ENCODE measurements at places on chromosomes 12 and 14.
A peak's percentile ranks its signal among the peaks of the same experiment; 100 is the strongest.

DNA sequence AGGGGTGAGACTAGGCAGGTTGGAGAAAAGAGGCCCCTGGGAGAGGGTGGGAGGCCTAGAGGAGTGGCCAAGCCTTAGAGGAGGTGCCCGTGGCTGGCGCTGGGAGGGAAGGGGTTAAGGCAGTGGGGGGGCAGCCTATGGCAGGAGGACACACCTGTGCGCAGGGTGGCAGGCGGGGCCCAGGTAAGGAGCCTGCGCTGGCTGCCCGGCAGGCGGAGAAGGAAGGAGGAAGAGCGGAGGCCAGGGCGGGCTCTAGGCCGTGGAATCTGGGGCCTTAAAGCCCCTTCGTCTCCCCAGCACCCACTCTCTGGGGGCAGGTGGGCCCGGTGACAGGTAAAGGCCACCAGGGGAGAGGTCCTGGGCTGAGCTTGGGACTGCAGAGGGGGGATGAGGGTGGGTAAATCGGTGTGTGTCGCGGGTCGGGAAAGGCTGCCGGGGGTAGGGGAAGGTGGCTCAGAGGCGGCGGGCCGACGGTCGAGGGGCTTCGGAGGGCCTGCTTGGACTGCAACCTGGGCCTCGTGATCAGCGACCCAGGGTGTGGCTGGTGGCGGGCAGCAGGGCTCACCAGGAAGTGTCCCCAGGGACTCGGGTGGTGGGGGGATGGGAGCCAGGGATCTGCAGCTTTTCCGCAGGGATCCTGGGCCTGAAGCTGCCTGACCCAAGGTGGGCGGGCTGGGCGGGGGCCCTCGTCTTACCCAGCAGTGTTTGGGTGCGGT is 7.3 kb downstream of the PHB2 start:
- DNase-seq: no peak

GRCh38 chr14:42374332-42374731 is 767.7 kb downstream of the LRFN5 start:
- no peak for DNase-seq

DNA sequence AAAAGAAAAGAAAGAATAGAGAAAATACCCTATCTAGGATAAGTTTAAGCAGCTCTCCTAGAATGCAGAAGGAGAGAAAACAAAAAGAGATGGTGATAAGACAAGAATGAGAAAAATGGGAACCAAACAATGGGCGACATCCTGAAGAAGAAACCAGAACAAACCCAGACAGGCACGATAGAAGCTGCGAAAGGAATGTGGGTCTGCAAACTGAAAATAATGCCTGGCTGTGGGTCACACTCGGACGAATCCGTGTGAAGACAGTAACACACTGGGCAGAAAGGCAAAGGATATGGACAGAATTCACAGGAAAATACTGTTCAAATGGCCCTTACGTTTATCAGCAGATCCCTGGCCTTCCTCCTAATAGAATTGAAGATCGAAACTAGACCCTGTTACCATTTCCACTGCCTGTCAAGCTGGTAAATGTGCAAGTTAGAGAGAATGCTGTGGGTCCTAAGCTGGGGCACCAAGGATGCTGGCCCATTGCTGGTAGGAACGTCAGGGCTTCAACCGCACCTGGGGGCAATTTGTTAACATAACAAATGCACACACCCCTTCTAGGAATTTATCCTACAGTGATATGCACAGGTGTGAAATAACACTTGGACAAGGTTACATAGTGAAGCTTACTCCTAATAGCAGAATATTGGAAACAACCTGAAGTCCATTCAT is 117.5 kb upstream of the RFLNA start:
- DNase-seq: no peak

DNA sequence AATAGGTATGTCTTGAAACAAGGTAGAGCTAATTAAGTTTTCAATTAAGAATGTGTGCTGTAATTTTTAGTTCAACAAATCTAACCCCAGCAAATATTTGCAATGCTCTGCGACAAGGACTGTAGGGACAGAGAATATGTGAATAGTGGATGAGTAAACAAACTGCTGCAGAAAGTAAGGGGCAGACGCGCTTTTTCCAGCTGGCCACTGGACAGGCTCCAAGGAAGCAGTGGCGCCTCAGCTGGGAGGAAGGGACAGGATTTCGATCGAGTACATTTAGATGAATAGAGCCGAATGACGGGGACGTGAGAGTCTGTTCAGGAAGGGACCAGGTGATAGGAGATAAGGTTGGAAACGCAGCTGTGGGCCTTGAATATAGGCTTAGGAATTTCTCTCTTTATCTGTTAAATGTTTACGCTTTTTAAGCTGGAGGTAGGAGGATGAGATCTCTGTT is 69.3 kb downstream of the ELK3 start:
- no peak for DNase-seq

DNA sequence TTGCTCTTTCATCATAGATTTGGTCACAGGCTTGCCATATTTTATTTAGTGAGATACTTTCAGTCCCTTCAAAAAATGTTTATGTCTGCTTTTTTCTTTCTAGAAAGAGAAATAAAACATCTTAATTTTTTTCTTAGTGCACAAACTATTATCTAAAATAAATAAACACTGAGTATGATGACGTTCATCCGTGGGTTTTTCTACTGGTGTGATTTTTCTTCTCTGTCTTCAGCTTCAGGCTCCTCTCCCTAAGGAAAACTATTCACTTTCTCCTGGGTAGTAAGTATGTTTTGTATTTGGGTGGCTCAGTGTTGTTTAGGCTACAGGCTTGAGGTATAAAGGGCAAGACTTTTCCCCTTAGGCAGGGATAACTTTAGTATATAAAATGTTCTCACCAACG is 154.7 kb downstream of the DACT1 start:
- no peak for DNase-seq

GRCh38 chr12:123958876-123959275 is 13.8 kb downstream of the CCDC92 start:
- DNase-seq: no peak

DNA sequence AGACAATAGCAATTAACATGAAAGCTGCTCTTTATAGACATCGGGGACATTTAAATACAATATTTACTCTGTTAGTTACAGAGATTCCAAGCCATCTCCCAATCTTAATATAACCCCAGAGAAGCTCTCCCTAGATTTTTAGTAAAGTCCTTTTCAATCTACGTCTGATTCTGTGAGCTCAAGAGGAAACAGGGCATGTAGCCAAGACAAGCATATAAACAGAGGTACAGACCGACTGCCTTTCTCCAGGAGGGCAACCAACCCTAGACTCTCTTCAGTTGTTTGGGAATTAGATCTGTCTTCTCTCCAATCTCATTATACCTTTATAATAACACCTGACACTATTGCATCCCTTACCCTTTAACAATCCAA is 57.4 kb downstream of the TMTC1 start:
- DNase-seq: no peak

- peak; percentile 63 for DNase-seq
Measured at GRCh38 chr14:54893151-54893760, 9.4 kb downstream of the GCH1 start.

GRCh38 chr12:65798918-65799317 is 25.4 kb upstream of the HMGA2 start:
- no peak for DNase-seq

- DNase-seq: peak; percentile 72
Measured at GRCh38 chr12:112992541-112993398, 14.5 kb downstream of the OAS2 start.

DNA sequence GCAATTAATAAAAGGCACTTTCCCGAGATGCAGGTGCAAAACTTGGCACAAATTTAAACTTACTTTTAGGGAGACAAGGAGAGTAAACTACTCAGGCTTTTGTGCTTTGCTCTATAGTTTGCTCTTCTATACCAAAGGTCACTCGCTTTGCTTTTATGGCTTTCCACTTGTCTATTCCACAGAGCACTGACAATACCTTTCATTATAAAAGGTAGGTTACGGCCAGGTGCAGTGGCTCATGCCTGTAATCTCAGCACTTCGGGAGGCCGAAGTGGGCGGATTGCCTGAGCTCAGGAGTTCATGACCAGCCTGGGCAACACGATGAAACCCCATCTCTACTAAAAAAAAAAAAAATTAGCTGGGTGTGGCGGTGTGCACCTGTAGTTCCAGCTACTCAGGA is 32.9 kb downstream of the ALKBH1 start:
- no peak for DNase-seq

DNA sequence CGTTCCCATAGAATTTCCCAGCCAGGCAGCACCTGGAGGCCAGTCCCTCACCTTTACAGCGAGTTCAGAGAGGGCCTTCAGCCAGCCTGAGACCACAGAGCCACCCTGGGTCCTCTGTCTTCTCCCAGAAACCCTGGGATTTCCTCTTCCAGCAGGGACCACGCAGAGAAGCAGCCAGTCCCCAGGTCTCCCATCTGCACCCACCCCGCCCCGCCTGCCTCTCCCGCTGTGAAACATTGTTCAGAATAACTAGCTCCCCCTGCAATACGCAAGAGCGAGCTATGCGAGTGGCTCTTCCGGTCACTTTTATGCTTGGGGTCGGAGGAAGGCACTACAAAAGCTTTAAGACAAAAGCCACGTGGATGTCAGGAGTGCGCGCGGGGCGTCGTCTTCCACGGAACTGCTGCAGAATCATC is 77.8 kb downstream of the SERPINA3 start:
- DNase-seq: no peak

- no peak for DNase-seq
Measured at GRCh38 chr12:82645414-82645813, 41.3 kb upstream of the TMTC2 start.

DNA sequence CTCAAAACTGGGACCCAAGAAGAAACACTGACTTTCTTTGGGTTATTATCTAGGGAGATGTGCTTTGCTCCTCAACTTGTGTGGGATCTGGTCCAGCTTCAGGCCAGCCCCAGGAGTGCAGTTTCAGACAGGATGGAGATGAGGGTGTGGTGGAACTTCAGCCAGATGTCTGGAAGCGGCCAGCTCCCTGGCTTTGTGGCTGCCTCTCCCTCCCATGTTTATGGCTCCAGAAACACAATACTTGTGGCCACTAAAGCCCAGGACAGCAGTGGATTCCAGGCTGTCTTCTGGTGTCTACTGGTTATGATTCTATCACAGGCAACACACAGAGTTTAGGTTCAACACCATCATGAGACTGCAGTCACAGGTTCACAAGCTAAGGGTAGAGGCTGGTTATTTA is 44.2 kb upstream of the EMP1 start:
- no peak for DNase-seq

DNA sequence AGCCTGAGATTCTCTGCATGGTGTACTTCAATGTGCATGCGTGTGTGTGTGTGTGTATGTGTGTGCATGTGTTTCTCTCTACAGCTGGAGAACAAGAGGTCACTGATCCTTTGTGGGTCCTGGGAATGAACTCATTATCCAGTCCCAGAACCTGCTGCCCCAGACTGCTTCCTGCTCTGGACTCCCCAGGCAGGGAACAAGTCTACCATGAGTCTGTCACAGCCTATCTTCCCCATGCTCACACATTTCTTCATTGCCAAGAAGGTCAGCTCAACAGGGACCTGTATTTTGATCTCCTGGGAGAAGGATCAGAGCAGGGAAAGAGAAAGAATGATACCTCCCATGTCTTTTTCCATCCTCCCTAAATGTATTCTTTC is 2.9 kb upstream of the AGAP2 start:
- DNase-seq: no peak

GRCh38 chr12:19439059-19440018 is at the start of gene AEBP2:
Gene AEBP2, plus strand, starts transcription at chr12:19439492. Its CDS starts 208 bp downstream, at chr12:19439700.
- peak; percentile 97 for DNase-seq

GRCh38 chr14:64927031-64927430 is 12.8 kb downstream of the CHURC1 start:
- DNase-seq: no peak

- DNase-seq: no peak
Measured at GRCh38 chr14:28744126-28744525, 22.5 kb upstream of the FOXG1 start.

- no peak for DNase-seq
Measured at GRCh38 chr12:121518656-121519055, 62.2 kb downstream of the KDM2B start.

- peak; percentile 36 for DNase-seq
Measured at GRCh38 chr12:110005319-110005973, 6.2 kb downstream of the ANKRD13A start.

DNA sequence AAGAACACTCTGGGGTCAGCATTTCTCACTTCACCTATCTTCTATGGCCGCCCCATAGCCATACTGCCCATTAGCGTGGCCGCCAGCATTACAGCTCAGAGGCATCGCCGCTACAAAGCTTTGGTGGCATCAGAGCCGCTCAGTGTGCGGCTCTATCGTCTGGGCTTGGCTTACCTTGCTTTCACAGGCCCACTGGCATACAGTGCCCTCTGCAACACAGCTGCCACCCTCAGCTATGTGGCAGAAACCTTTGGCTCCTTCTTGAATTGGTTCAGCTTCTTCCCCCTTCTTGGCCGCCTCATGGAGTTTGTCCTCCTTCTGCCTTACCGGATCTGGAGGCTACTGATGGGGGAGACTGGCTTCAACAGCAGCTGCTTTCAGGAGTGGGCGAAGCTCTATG is 2.6 kb downstream of the DNAJC22 start:
- no peak for DNase-seq

DNA sequence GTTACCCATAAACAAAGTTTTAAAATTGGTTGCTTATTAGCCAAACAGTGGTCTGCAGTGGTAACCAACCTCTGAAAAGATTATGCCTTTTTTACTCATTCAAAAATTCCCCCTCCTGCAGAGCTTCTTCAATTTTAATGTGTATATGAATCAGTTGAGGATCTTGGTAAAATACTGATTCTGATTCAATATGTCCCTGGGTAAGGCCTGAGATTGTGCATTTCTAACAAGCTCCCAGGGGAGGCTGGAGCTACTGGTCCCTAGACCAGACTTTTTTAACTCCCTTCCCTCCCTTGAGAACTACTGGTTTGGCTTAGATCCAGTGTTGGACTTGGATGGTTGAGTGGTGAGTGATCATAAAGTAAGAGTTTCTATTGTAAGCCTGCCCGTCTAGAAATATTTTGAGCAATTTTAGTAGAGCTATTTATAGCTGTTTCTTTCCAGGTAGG is 90.2 kb downstream of the FUT8 start:
- no peak for DNase-seq

DNA sequence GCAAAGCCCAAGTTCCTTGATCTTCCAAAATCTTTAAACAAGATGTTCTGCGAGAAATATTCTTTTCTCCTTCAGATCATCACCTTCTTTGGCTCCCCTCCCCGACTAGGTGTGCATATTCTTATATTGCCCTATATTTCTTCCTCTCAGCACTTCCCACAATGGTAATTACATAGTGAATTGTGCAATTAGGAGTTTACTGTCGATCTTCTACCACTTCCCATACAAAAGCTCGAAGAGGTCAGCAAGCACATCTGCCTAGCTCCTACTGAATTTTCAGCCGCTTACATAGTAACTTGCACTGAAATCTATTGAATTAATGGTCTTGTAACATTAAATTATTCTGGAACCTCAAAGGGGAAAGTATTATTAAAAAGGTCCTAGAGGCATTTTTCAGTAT is 16.7 kb downstream of the OSBPL8 start:
- no peak for DNase-seq

Measured in CD4-positive, alpha-beta T cell treated with Interleukin-17A for 1 hour (primary cell).